Large intestine (tissue), 12 donors: ENCODE measurements at places on chromosomes 1 and 21.

DNA sequence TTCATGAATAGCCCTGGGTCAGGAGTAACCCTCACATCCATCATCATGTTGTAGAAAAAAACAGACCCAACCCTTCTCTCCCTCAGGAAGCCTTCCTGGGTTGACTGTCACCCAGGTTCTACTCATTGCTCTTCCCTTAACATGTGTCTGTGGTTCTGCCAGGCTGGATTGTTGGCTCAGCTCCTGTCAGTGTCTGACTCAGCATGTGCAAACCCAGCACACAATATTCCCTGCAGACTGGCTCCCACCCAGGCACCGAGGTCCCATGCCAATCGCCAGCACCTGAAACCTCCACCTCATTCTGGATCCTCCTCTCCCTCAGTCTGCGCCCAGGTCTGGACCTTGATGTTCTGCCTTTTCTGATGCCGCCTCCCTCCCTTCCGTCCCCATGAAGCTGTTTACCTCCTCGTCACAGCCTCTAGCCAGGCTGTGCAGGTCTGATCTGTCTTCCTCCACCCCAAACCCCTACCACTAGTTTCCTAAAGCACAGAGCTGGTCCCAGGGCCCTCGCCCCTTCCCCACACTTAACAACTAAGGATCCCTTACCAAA is 4.3 kb upstream of the S100A8 start:
- no peak for DNase-seq

DNA sequence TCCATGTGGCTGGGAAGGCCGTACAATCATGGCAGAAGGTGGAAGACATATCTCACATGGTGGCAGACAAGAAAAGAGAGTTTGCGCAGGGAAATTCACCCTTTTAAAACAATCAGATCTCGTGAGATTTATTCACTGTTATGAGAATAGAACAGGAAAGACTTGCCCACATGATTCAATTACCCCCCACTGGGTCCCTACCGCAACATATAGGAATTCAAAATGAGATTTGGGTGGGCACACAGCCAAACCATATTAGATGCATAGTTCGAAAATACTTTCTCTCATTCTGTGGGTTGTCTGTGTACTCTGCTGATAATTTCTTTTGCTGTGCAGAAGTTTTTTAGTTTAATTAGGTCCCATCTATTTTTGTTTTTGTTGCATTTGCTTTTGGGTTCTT is 990.3 kb downstream of the PLA2G4A start:
- DNase-seq: no peak

GRCh38 chr1:172779491-172779890 is 120.6 kb downstream of the FASLG start:
- no peak for DNase-seq

DNA sequence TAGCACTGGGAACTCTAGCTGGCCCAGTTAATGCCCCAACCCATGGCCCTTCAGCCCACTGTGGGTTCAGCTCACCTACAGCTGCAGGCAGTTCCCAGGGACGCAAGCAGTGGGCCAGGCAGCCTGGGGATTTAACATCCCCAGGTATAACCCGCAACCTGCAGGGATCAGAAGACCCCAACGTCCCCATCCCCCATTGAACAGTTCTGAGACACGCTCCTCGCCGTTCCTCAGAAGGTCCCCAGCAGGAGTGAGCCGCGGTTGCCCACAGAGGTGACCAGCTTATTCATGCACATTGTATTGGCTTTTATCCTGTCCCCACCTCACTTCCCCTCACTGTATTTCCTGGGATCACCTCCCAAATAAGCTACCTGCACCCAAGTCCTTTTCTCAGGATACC is 5.0 kb upstream of the MATN1 start:
- no peak for DNase-seq
